ENCODE measurements at places on chromosomes 4 and X.

DNA sequence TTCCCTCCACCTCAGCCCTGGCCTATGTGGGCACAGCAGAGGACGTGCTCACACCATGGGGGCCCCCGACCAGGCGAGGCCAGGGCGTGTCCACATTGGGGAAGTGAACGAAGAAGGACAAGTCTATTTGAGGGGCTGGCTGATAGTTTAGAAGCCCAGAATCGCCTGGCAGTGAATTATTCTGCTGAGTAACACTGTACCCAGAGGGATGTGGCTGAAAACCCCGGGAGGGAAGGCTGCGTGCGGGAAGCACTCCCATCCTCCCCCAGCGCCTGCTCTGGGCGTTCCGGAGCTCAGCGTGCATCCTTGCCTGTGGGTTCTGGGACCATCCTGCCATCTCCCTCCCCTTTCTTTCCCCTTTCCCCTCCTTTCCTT lies 66.6 kb downstream of the TRMT44 start:
- DNase-seq, result no peak

- DNase-seq, result no peak
Measured at GRCh38 chr4:106584337-106584989, 215.9 kb upstream of the GIMD1 start.

GRCh38 chrX:123869488-123869887 lies 9.6 kb downstream of the XIAP start:
- DNase-seq, result no peak

DNA sequence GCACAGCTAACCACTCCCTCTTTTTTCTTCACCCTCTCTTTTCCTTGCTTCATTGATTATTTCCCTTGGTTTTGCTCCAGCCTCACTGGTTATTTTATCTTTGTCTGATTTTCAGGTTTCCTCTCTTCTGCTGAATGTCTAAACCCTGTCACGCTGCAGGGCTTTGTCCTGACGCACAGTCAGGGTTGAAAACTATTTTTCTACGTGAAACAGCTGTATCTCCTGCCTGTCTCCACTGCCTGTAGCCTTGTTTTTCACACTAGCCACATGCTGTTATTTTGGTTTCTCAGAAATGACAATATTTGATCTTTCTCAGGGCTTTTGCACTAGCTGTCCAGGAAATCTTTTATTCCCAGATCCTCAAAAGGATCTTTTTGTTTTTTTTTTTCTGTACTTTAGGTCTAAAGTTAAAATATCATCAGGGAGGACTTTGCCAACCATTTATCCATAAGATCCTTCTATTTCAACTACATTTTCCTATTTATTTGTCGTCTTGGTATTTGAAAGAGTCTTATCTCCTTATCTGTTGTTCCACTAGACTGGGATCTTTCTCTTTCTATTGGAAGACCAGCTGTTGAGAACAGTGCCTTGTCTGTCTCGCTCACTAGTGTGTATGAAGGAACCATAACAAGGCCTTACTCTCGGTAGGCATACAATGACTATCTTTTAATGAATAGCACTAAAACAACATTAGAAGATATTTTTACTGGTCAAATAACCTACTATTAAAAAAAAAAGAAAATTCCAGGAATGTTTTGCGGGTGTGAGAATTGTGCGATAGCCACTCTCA lies 164.3 kb downstream of the PDHA2 start:
- DNase-seq, result no peak

DNA sequence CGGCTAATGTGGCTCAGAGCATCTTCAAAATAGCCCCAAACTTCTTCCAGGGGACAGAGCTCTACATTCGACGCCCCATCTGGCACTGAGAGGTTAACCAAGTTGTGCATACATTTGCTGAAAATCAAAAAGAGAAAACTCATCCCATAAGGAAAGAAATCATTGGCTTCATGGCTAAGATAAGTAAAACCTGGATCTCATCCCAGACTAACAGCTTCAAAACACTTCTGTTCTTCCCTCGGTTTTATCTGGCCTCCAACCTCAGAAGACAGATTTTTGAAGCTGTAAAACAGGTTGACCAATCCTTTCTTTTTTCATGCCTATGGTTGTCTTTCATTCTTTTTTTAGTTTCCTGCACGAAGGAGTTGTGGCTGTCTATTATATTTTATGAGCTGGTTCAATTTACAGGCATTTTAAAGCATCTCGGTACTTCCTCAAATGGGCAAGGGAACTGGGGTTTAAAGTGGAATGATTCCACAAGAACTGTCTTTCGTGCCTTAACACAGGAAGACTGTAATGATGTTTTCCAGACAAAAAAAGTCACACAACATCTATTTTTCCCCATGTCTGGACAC lies 107.6 kb downstream of the DLG3 start:
- no peak for DNase-seq

- no peak for DNase-seq
Measured at GRCh38 chr4:41141900-41142299, 72.4 kb downstream of the APBB2 start.

DNA sequence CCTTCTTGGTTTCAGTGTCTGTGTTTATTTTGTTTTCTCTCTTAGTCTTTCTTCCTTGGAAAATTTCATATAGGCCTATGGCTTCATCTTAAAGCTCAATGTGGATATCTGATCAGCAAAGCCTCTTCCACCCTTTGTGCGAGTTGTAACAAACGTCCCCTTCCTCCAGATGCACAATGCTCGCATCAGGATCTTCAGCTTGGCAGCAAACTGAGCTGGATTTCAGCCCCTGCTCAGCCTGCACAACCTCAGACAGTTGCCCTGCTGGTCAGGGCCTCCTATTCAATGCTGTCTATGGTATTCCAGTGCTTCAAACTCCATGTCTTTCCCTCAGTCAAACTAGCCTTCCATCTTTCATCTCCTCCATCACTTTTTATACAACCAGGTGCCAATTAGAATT lies 309.4 kb downstream of the ARHGAP24 start:
- DNase-seq, result no peak

DNA sequence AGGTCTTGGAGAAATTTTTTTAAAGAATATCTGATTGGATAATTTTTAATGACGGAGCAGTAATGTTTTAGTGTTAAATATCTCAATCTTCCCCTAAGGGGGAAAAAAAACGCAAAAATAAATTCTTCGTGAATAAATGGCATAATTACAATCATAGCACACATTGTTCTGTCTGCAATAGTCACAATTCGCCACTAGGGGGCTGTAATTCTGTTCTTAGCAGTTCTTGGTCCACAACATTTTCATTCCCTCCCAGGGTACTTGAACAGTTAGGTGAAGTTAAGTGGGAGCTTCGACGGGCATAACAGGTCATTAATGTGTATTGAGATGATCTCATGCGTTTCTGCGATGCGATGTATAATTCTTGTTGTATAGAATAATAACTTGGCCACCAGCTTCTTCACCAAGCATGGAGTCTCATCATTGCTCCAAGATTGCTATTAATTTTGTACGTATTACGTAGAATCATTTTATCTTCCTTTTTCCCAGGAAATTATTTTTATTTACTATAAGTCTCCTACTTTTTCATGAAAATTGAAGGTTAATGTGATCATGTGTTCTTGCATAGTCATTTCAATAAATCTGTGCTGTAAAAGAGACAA lies 27.2 kb downstream of the HTR2C start:
- no peak for DNase-seq

DNA sequence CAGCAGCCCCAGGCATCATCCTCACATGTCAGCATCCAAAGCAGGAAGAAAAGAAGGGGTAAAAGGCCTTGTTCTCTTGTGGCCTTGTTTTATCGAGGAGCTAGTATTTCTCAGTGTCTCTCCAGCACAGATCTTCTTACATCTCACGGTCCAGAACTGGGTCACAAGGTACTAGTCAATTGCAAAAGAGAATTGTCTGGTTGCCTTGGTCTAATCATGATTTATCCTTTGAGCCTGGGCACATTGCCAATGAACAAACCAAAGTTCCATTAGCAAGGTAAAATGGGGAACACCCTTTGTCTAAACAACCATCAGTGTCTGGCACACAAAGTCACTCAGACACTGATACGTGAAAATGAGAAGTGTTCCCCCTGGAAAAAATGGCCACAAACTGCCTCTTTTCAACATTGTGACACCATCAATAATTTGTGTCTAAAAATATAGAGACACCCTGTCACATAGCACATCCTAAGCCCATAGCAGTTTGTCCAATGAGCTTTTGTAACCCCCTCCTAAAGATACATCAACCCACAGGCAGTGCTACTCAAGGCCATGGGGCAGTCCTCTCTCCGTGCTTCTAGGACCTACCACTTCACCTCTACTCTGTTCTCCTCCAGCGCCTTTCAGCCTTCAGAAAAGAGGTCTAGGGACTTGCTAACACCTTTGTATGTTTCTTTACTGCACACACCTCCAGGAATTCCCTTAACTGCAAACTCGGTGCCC lies 534.4 kb downstream of the MID1IP1 start:
- no peak for DNase-seq

GRCh38 chr4:23814996-23815660 lies 74.7 kb downstream of the PPARGC1A start:
- DNase-seq, result no peak

- DNase-seq, result no peak
Measured at GRCh38 chr4:1583859-1584258, 100.3 kb downstream of the FAM53A start.

- peak; percentile 52 for DNase-seq
Measured at GRCh38 chr4:40576651-40577480, 52.8 kb downstream of the RBM47 start.

DNA sequence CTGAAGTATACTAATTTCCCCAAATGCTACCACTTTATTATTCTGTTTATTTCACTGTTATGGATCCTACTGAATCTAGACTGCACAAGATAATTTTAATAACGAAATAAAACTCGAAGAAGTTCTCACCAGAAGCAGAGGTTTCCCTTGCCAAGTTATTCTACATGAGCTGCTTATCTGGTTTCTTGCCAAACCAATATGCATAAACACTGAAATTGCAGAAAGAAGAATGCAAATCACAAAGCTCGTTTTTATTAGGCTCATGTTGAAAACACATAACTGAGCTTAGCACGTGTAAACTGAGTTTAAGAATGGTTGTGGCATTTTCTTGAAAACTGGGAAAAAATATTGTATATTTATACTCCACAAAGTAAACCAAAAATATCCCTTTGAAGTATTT lies 35.9 kb downstream of the GRID2 start:
- no peak for DNase-seq

DNA sequence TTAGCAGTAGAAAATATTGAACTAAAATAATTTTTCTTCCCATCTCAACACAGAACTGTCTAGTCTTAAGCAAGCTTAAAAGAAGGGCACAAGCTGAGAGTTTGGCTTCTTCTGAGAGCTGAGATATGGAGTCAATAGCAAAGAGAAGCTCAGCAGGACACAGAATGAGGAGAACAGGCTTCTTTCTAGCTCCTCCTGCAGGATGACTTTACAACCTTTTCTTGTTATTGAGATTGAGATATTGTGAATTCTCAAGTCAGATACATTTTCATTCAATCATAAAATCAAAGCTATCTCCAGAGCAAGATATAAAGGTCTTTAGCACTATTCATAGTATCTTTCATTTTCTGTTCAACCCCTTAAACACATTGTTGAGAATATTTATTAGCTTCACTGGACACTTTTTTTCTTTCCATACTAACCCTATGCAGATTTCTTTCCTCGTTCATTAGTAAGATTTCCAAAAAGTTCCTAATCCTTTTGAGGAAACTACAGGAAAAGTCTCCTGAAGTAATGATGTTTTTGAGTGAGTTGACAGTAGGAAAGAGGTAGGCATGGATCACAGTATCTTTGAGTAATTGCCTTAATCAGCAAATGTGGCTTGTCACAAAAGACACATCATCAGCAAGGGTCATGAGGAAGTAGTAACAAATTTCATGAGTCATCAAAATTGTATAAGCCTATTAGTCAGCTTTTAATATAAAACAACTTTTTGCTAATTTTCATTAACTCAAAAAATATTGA lies 17.8 kb upstream of the CXCL3 start:
- DNase-seq, result no peak

- no peak for DNase-seq
Measured at GRCh38 chr4:53941331-53941730, 123.1 kb downstream of the CHIC2 start.

- no peak for DNase-seq
Measured at GRCh38 chrX:119638725-119639471, 32.7 kb upstream of the NKRF start.

- DNase-seq, result peak; percentile 7
Measured at GRCh38 chrX:120485638-120486520, 16.8 kb upstream of the LAMP2 start.

- no peak for DNase-seq
Measured at GRCh38 chr4:105911426-105911825, 16.2 kb downstream of the NPNT start.

DNA sequence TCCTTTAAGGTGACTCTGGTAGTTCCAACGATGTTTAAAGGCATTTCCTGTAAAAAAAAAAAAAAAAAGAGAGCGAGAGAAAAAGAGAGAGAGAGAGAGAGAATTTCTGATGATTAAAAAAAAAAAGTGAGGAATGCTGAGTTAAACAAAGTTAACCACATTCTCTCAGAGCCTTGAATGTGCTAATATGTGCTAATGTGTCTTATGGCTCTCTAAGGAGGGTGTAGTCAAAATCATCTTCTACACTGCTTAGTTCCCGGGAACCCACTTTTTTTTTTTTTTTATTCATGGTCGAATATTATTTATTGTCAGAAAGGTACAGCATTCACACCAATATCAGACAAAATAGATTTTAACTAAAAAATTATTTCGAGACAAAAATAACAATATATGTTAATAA lies 111.7 kb downstream of the SNCA start:
- DNase-seq, result no peak

GRCh38 chr4:6641971-6642320 lies 1.5 kb downstream of the MRFAP1 start:
- DNase-seq, result no peak

DNA sequence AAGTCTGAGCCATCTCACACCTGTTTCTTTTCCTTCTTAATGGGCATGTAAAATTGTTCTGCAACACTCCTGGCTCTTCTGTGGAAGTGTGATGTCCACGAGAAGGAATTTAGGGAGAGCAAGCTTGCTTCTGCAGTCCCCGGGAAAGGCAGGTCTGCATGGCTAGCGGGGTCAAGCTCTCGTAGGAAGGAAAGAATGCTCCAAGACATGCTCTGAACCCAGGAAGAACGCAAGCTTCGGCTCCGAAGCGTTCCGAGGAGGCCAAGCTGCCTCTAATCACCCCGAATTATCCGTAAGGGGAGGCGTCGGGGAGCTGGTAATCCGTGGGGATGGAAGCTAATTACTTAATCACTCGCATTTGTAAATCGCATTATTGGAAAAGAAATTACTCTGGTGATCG lies 177.7 kb downstream of the CRLF2 start:
- no peak for DNase-seq

GRCh38 chr4:171024720-171025303 lies 788.4 kb upstream of the GALNTL6 start:
- DNase-seq, result no peak

DNA sequence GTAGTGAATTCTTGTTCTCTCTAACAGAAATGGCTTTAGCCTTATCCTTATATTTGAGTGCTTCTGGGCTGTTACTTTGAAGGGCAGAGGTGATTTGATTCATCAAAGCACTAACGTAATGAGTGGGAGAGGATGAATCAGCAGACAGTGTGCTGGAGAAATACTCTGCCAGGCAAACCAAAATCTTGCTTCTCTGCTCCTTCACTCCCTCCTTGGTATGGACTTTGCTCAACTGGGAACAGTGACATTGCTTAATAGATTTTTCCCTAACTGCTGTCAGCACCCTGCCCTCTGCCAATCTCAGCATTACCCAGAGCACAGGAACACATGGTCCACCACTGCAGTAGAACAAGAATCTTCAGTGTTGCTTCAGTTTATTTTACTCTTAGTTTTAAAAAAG lies 56.0 kb downstream of the PDLIM5 start:
- DNase-seq, result no peak

GRCh38 chrX:132488180-132488705 lies 595 bp downstream of the MBNL3 start:
- no peak for DNase-seq

GRCh38 chrX:17805120-17805519 lies 56.0 kb downstream of the RAI2 start:
- DNase-seq, result no peak
